ENCODE measurements at places on chromosomes 11 and 22.

GRCh38 chr22:46003271-46004091 lies 26.5 kb upstream of the WNT7B start:
- no peak for DNase-seq

- DNase-seq: no peak
These were observed 2.9 kb downstream of the RPL3 start for GRCh38 chr22:39316440-39317083.

- no peak for DNase-seq
These were observed 9.8 kb downstream of the TOLLIP start for GRCh38 chr11:1299621-1300020.

DNA sequence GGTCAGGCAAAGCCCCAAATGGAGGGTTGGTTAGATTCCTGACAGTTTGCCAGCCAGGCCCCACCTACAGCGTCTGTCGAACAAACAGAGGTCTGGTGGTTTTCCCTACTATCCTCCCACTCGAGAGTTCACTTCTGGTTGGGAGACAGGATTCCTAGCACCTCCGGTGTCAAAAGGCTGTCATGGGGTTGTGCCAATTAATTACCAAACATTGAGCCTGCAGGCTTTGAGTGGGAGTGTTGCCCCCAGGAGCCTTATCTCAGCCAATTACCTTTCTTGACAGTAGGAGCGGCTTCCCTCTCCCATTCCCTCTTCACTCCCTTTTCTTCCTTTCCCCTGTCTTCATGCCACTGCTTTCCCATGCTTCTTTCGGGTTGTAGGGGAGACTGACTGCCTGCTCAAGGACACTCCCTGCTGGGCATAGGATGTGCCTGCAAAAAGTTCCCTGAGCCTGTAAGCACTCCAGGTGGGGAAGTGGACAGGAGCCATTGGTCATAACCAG lies 4.7 kb upstream of the TTC36 start:
- DNase-seq: no peak

- no peak for DNase-seq
These were observed 8.8 kb downstream of the NXPE4 start for GRCh38 chr11:114586797-114587196.

- DNase-seq: no peak
These were observed 552 bp downstream of the CNIH2 start for GRCh38 chr11:66278363-66279091.
